Activated naive CD4-positive, alpha-beta T cell (primary cell): ENCODE measurements at places on chromosomes 1 and 21.

DNA sequence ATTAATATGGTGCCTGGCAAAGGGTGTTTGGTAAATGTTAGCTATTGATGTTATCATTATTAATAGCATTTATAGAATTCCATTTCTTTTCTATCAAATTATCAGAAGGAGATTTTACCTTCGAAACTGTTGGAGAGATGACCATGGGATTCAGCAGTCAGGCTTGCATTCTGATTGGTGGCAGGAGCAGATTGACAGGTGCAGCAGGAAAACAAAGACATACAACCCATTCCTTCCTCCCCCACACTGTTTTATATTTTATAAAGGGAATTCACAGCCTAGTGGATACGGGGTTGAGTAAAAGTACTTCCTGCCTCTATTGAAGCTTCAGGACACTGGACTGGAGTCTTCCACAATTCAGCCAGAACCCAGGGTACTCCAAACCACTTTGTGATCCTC is 55.1 kb upstream of the SYT14 start:
- no peak for DNase-seq

- DNase-seq, result no peak
These were observed 15.5 kb upstream of the NMNAT2 start for GRCh38 chr1:183433703-183434102.

GRCh38 chr1:28341591-28341990 is 12.8 kb downstream of the MED18 start:
- no peak for DNase-seq

DNA sequence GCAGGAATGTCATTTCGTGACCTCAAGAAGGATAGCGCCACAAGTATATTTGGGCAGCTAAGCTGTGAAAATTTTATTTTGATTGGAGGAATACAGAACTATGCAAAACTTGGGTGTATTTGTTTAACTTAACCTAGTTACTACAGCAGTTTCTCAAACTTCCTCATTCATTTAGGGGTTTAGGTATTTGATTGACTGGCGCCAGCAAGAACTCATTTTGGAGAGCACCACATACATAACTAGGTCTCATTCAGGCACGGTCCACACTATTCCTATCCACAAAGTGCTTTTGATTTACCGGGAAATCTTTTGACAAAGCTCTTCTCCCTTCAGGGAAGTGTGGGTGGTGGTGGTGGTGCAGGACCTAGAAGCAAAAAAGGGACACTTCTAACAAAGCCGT is 155.1 kb upstream of the NRIP1 start:
- DNase-seq, result no peak

GRCh38 chr1:101996825-101997465 is at the start of gene OLFM3:
Gene OLFM3, minus strand, starts transcription at chr1:101996926.
- no peak for DNase-seq

- DNase-seq, result no peak
These were observed 11.4 kb downstream of the SLC45A3 start for GRCh38 chr1:205668951-205669340.

DNA sequence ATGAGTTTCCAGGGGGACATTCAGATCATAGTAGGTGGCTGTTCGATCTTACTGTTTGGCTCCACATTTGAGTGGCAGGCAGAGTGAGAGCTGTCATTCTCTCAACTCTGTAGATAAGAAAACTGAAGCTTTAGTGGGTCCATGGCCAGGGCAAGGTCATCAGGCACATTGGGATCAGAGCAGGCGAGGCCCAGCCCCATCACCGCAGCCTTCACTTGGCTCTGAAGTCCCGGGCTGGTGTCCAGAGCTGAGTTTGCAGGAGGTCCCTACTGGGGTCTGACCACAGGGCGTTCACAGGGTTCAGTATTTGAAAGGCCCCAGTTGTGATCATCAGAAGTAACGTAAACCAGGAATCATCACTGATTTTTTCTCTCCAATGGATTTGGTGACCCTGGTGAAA is 76.7 kb downstream of the OBSCN start:
- no peak for DNase-seq

DNA sequence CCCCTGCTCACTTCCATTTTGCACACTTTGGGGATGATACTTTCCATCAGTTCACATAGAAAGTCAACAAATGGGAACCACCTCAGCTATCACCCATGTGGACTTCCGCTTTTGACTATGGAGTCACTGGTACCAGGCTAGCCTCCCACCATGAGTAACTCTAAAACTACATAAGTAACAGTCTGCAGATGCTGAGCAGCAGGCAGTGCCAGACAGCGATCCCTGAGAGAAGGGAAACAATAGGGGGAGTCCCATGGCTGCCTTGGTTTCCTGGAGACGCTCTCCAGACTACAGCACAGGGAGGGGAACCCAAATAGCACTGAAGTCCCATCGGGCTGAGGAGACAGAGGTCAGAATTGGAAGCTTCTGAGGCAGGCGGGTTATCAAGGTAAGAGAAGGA is 2.8 kb upstream of the TFF2 start:
- DNase-seq, result no peak

GRCh38 chr1:236020359-236021219 is 44.3 kb downstream of the NID1 start:
- no peak for DNase-seq

DNA sequence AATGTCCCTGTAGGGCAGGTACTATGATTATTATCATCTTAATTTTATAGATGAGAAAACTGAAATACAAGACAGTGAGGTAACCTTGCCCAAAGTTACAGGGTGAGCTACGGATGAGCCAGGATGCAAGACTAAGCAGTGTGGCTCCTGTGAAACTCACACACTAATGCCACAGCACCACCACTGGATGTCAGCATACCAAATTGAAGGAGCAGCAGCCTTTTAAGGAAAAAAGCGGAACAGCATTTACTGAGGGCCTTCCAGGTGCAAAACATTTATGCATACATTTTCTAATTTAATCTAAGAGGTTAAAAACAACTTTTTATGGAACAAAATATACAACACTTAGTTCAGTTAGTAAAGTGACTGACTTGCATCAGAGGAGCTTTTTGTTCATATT is 41.7 kb downstream of the SEC16B start:
- no peak for DNase-seq

GRCh38 chr1:206021626-206022365 is 1.9 kb downstream of the CTSE start:
- DNase-seq, result no peak

DNA sequence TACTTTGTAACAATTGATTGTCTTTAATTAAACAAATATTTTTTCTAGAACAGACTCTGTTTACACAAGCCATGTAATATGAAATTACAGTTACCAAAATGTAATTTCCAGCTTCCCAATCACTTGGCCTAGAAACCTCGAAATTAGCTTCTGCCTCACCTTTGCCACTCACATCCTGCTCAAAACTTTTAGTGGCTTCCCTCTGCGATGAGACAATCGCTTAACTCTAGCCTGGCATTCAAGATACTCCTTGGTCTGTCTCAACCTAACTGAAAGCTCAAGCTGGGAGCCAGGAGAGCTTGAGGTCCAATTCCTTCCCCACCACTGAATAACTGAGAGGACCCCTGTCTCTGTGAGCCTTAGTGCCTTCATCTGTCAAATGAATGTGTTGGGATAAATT is 42.8 kb downstream of the GFI1 start:
- DNase-seq, result no peak

DNA sequence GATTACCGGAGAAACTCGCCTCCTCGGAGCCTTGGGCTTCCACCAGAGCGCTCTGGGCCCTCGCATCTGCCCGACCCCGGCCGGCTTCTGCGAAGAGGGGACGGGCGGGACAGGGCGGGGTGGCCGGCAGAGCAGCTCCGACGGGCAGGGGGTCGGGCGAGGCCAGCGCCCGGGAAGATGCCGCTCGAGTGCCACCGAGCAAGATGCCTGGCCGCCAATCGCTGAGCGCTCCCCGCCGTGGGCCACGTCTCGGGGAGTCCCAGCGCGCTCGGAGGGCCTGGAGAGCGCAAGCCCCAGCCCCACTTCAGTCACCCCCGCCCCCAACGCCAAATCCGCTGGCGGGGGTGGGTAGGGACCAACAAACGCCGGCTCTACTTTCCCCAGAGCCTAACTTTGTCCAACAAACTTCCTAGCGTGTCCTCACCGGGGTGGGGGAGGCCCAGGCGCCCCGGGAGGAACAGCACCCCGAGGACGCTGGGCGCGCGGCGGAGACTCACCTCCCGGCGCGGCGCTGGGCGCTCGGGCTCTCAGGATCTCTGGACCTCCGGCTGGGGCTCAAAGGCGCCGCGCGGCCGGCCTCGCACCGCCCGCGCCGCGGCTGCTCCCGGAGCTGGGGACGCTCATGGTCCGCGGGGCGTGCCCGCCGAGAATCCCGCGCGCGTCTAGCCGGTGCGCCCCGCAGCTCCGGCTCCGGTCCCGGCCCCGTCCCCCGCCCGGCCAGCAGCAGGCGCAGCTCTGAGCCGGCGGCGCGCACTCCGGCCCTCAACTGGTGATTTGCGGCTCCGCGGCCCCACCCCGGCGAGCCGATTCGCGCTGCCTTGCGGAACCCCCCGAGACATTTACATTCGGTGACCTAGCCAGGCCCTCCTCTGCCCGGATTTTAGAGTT is at the start of gene BCAR3:
BCAR3 (minus strand) TSS at position 737 of the 888 bp plus-strand sequence. CDS start 6,907 bp downstream, outside the sequence.
- DNase-seq, result no peak
